ENCODE measurements at places on chromosomes 13 and 19. TPM values are rescaled to one million over a fixed set of nuclear protein-coding genes. Genes with fewer than 3 reads are reported as not detected.

DNA sequence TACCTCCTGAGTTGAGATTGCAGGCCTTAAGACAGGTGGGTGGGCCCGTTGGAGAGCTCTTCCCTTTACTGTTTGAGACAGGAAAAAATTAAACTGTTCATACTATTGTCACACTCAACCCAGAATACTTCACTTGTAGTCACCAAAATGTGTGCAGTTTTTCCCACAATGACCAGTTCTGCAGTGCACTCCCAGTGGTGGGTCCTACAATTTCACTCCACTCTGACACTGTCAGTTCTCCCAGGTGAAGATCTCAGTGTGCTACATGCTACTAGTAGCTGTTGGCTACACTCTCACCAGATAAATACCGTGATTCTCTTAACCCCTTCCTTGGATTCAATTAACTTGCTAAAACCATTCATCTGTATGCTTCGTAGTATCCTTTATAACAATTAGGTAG is 2.9 kb downstream of the ZNF665 start:
- DNase-seq = no peak

DNA sequence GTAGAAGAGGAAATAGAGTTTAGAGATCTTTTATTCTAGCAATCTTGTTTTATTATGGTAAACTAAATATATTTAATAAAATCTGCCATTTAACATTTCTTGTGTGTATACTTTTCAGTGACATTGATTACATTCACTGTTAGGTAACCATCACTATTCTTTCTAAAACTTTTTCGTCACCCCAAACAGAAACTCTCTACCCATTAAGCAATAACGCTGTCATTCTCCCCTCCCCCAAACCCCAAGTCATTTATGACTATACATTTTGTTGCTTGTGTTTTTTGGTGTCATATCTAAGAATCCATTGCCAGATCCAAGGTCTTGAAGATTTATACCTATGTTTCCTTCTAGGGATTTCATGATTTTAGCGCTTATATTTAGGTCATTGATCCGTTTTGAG is 10.6 kb downstream of the URI1 start:
- no peak for DNase-seq

GRCh38 chr19:38691938-38692457 is 44.5 kb downstream of the ACTN4 start:
- peak; percentile 73 for DNase-seq

Gene FPR2
- not detected for total RNA-seq

Gene ZNF20
- total RNA-seq = 0.75 TPM

Gene RDH8
- total RNA-seq = not detected

Measured in NCI-H460 (cell line).